ENCODE measurements at places on chromosomes 11 and 22.

DNA sequence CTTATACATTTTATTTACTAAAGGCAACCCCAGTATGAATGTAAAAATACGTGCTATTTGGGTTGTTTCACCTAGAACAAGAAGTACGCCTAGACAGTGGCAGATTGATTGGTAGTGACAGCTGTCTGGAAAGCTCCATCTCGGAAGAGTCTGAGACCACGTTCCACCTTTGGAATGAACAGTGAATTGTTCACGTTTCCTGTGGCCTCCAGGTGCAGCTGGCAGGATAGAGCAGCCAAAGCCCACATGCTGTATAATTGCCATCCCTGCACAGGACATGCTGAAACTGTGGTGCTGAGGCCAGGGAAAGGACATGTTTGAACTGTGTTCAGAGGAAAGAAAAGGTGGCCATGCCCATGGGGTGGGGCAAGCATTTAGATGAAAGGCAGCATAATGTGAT lies 218.7 kb upstream of the MTNR1B start:
- DNase-seq = no peak

DNA sequence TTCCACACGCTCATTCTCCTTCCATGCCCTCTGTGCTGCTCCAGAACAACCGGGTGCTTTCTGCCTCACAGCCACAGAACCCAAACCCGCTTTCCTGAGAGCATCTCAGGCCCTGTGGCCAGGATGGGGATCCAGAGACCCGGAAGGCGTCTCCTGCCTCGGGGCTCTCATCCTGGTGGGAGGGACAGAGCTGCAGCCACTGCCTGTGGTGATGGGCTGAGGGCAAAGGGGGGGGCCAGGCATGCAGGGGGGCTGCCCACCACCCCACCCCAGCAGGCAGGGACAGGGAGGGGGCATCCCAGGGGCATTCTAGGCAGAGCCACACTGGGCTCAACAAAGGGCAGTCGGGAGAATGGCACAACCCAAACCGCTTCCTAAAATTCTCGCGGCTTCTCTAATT lies 41.4 kb downstream of the CERK start:
- DNase-seq = no peak

DNA sequence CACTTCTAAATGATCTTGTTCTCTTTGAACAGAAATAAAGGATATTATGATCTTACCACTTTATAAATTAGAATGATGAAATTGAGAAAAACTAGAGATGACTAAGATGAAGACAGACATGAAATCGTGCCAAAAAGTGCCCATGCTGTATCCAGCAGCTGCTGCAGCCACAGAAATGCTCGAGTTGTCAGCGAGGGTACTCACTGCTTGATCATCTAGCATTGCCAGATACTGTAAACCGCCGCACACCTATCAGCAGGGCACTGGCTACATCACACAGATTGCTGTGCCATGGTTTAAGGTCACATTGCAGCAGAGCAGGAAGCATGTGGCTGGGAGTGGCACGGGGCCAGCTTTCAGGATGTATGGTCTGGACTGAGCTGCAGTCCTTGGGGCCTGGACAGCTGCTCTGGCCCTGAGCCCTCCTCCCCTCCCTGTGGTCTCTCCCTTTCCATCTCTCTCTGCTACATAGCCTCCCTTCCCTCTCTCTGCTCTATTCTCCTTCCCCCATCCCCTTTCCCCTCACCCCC lies 51.0 kb upstream of the SEPTIN5 start:
- peak; percentile 64 for DNase-seq

DNA sequence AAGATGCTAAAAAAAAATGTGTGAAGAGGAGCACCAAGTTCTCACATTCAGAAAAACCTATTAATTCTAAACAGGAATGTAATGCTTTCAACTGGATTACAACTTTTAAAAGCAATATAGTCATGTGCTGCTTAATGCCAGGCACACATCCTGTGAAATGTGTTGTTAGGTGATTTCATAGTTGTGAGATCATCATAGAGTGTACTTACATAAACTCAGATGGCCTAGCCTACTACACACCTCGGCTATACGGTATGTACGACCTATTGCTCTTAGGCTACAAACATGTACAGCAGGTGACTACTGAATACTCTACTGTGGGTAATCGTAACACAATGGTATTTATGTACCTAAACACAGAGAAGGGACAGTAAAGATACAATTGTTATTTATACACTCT lies 142.3 kb downstream of the RBFOX2 start:
- no peak for DNase-seq

- DNase-seq = no peak
These were observed 306.6 kb downstream of the BUD13 start for GRCh38 chr11:116466191-116466590.

DNA sequence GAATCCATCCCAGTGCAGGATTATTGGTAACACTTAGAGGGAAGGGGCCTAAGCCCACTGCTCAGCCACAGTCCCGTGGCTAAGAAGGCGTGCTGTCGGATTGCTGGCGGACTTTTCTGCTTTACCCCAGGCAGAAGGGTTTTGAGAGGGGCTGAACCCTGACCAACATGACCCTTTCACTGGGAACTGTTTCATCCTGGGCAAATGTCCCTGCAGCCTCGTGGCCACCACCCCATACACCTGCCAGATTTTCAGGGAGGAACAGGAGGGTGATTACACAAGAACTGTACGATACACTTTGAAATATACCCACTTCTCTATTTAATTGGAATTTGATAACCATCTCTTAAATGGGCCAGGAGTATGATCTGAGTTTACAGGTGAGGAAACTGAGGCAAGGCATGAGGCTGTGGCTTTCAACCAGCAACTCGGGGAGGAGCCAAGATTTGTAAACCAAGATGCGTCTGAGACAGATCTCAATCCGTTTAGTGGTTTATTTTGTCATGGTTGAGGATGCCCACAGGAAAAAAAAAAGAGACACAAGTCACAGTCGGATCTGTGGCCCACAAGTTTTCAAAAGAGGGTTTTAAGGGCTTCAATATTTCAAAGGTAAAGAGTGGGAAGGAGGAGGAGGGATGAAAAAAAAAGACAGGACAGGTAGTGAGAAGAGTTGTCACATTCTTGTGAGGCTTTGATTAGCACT lies 6.1 kb upstream of the APOL3 start:
- no peak for DNase-seq

GRCh38 chr11:34148504-34149165 lies 43.2 kb downstream of the NAT10 start:
- no peak for DNase-seq

- DNase-seq = peak; percentile 32
These were observed 617.1 kb downstream of the BRD1 start for GRCh38 chr22:49210606-49211005.

GRCh38 chr22:48153726-48154125 lies 1391.3 kb downstream of the TBC1D22A start:
- no peak for DNase-seq

GRCh38 chr11:22703040-22703439 lies 36.6 kb downstream of the GAS2 start:
- DNase-seq = no peak

GRCh38 chr11:134662629-134663360 lies 250.8 kb upstream of the B3GAT1 start:
- peak; percentile 34 for DNase-seq

GRCh38 chr11:128630367-128631230 lies 43.2 kb upstream of the ETS1 start:
- DNase-seq = peak; percentile 89

DNA sequence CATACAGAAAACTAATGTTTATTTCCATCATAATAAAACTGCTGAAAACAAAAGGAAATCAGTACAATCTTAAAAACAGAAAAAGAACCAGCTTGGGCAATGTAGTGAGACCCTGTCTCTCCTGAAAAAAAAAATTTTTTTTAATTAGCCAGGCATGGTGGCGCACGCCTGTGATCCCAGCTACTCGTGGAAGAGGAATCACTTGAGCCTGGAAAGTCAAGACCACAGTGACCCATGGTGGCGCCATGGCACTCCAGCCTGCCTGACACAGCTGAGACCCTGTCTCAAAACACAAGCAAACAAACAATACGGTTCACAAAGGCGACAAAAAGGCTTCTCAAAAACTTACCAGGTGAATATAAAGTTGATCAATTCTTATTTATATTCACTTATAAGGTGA lies 289.7 kb downstream of the BRD1 start:
- no peak for DNase-seq

DNA sequence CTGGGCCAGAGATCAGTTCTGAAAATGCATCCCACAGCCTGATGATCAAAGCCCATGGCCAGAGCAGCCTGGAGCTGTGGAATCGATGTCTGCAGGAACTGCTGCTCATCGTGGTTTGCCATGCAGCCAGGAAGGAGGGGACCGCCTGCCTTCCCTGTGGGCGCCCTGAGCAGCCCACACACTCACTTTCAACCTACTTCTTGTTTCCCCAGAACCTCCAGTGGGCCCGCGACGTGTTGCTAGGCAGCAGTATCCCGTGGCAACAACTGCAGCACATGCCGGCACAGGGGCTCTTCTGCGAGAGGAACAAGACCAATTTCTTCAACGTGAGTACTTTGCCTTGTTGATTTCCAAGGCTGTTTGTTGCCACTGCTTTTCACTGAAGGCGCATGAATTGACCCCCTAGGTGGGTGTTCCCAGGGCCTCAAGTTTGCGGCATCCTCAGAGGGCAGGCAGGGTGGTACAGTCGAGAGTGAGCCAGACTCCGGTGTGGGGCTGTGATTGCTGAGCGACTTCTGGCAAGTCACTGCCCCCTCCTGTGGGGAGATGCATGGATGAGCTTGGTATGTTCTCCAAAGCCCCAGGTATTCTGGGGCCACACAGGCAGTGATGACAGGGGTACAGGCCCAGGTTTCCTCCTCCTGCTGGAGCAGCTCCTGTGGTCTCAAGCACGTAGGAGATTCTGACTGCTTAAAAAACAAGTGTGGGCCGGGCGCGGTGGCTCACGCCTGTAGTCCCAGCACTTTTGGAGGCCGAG lies 47.0 kb upstream of the SUSD2 start:
- DNase-seq = no peak

DNA sequence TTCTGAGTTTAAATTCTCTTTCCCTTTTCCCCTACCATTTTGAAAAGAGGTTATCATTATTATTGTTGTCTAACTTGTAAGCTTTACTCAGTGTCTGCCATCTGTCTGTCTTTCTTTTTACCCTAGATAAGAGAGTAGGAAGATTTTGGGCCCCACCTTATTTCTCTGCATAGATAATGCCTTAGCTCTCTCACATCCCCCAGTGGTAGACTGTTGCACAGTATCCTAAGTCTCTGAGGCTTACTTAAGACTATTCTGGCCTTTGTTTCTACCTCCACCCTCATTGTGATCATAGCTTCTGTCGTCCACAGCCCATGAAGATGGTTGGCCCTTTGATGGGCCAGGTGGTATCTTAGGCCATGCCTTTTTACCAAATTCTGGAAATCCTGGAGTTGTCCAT lies 3.6 kb upstream of the OR51L1 start:
- DNase-seq = no peak
